ENCODE measurements at places on chromosomes 2 and 18. TPM values are rescaled to one million over a fixed set of nuclear protein-coding genes. Genes with fewer than 3 reads are reported as not detected.

MRO gene
- 0.67 TPM for total RNA-seq

CCT4 gene
- total RNA-seq: 342 TPM

- DNase-seq: no peak
Observed at GRCh38 chr2:71156573-71156972, 26.1 kb downstream of the MPHOSPH10 start.

- DNase-seq: no peak
Observed at GRCh38 chr2:216740557-216741222, 45.3 kb upstream of the IGFBP5 start.

SERPINB10 gene
- total RNA-seq: not detected

GRCh38 chr2:41580806-41581205 lies 467.0 kb upstream of the PKDCC start:
- no peak for DNase-seq

DNA sequence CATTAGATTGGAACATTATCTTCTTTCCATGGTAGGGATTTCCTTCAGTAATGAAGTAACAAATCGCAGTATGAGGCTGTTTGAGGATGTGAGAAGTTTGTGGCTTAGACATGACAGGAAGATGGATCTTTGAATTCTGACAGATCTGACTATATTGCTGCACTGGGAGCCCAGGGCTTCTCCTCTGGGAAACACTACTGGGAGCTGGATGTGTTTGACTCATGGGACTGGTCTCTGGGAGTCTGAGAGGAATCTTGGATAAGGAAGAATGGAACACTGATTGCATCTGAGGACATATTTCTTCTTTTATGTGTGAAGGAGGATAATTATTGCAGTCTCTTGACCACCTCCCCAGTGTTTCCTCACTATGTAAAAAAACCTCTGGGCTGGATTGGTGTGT lies 77.2 kb upstream of the ST6GAL2 start:
- no peak for DNase-seq

- no peak for DNase-seq
Observed at GRCh38 chr2:109368798-109369197, 239.8 kb downstream of the SH3RF3 start.

- no peak for DNase-seq
Observed at GRCh38 chr2:55419233-55419678, 400 bp downstream of the CCDC88A start.

DNA sequence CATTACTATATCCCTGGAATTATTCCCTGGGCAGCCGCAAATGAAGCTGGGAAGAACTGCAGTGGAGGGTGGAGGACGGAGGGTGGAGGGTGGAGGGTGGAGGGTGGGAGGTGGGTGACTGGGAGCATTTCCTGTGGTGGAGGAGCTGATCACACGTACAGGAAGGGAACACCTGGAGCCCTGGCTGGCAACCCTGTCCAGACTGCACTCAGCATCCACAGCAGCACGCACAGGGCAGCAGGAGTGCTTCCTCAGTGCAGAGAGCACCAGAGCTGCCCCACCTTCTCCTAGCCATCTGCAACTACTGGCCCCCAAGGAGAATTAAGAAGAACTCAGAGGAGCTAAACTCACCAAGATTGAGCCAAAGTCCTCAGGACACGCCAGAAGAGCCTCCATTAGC lies 249.9 kb downstream of the EIPR1 start:
- DNase-seq: no peak

- DNase-seq: no peak
Observed at GRCh38 chr2:201579536-201579935, 63.8 kb downstream of the TMEM237 start.

DNA sequence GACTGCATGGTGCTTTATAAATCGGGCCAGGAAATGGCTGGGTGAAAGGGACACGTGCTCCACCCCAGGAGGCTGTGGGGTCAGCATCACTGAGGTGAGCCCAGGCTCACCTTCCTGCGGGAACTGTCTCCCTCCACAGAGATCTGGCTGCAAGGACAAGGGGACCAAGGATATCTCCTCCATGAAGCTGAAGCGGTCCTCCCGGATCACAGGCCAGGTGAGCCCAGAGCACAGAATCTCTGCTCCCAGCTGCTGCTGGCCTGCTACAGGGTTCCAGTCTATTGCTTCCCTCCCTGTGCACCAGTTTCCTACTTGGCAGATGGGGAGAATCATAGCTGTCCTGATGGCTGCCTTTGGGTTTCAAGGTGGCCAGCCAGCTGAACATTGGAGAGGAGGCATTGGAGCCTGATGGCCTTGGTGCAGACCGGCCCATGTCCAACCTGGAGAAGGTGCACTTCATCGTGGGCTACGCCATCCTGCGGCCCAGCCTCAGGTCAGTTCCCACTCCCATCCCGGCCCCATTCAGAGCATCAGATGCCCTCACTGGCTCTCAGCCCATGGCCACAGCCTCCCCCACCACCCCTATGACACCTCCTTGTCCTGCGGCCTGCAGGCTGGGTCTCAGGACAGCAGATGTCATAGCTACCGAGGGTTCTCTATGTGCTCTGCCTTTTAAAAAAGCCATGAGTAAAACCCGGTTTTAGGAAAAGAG lies 33.7 kb upstream of the GPR17 start:
- no peak for DNase-seq

- peak; percentile 98 for DNase-seq
Observed at GRCh38 chr2:218406209-218406948, 6.7 kb downstream of the CTDSP1 start.

- no peak for DNase-seq
Observed at GRCh38 chr2:44999540-44999939, 9.7 kb downstream of the SIX2 start.

C1GALT1C1L gene
- not detected for total RNA-seq

GRCh38 chr2:217803653-217803960 lies 199.2 kb downstream of the TNS1 start:
- no peak for DNase-seq

LAMA3 gene
- total RNA-seq: 5.0 TPM

MOGAT1 gene
- 0.67 TPM for total RNA-seq

DNA sequence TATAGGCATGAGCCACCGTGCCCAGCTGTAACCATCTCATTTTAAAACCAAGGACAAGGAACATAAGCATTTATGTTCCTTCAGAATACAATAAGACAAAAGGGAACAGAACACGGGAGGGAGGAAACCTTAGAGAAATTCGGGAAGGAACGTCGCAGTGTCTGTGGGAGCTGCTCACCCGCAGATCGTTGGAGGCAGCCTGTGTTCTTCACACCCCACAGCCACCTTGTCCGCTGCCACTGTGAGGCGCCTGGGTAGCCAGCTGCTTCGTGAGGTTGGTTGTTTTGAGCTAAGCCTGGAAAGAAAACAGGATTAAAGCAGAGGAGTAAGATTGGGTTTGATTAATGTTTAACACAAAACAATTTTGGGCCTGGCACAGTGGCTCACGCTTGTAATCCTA lies 250.0 kb downstream of the FHOD3 start:
- DNase-seq: no peak

LYPD6B gene
- 2.2 TPM for total RNA-seq

GRCh38 chr2:236503583-236503982 lies 66.0 kb upstream of the ACKR3 start:
- DNase-seq: no peak

DNA sequence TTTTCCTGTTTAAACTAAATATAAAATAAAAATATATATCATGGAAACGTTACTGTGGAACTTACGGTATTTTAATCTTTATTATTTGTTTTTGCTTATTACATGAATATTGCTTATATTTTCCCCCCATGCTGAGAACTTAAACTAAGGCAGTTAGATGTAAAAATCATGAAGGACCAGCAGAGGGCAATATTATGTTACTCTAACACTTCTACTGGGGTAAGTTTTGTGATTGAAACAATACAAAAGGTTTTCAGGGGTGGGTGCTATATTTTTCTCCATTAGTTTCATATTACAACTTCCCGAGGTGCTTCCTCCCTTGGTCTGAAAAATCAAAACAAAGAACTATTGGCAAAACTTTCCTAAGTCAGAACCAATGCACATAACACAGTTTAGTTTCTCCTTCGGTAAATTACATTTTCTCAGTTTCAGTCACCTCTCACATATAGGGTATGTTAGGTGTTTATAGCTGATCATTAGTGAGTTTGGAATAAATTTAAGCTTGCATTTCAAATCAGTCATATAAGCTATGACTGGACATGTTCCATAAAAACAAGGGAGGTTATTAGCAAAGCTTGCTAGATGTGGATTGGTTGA lies 54.8 kb downstream of the ZNF407 start:
- no peak for DNase-seq

GRCh38 chr2:107808959-107809358 lies 17.7 kb upstream of the RGPD4 start:
- DNase-seq: no peak

DNA sequence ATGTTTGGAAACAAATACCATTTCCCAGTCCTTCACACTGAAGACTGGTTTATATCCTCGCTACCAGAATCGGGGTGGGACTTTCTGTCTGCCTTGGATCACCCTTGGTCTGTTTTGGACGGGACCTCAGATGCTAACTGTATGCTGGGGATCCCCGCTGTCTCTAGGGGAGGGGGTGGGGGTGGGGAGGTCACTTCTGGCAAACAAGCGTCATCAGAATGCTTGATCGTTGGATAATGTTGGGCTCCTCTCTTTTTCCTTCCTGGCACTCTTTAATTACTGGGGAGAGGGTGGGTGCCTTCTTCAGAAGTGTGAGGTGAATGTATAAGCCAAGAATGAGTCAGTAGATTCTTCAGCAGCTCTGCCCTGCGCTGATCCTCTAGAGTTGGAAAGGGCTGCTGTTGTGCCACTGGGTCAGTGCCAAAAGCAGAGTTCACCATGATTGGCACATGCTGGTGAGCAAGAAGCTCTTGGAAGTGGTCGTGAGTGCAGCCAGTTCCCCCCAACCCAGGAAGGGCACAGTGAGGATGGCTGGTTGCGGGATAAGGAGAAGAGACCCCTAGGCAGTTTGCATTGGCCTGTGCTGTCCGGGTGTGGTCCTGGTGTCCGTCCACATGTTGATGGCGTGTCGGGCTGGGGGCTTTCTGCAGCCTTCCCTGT lies 32.2 kb downstream of the DGKD start:
- DNase-seq: no peak

- DNase-seq: no peak
Observed at GRCh38 chr2:119216994-119217393, 6.6 kb upstream of the STEAP3 start.

DNA sequence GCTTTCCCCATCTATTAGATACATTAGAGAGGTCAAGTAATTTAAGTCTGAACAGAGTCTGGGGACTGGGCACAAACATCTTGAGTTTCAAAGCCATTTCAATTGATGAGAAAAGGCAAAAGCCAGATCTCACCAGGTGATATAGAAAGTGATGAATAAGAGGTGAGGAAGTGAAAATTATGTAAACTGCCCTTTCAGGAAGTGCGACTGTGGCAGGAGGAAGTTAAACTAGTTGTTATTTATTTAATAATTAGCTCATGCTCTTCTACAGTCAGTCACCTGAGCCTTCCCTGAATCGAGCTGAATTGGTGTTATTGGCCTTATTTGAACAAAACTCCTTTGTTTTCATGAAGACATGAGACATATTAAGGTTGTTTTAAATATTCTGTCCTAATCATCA lies 115.1 kb downstream of the CDH20 start:
- DNase-seq: no peak

DNA sequence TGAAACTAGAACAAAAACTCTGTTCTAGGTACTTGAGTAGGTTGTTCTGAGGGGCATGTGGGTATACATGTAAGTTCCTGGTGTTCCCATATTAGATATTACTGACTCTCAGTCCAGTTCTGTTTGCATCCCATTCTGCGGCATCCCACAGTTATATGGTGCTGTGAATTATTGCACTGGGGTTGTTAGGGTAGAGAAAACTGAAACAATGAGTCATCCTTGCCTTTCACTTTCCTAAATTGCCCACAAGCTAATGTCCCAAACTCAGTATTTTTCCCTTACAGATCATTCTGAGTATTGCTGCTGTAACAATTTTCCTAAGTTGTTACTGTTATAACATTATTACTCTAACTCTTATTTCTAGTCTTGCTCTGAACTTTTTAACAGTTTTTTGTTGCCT lies 3.0 kb downstream of the WDR75 start:
- no peak for DNase-seq

DNA sequence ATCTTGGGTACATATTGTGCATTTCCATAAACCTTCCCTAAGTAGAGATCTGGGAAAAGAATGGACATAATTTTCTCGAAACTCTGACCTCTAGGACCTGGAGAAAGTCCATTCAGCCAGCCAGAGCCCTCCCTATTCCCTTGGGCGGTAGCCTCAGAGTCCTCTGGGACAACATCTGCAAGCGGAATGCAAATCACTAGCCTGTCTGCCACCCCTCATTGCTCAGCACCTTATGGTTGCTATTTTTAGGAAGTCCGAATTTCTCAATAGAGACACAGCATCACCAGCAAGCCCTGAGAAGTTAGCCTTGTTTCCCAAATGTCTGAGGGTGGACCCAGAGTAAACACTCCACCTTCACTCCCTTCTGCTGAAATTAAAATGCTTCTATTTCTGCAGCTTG lies 17.6 kb upstream of the CD28 start:
- no peak for DNase-seq

DNA sequence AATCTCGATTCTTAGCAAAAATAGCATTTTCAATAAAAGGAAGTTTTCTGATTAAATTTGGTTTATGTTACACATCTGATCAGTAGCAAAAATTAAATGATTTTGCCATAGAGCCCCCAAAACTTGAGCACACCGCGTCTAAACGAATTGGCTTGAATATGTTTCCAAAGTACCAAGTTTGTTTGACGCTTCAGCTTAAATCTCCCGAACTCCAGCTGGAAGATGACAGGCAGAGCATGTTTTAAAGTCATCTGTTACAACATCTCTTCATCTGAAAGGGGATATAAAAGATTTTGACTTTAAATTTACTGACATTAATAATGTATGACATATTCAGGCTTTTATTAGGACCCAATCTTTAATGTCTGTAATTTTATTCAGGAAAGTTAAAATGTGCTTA lies 129.8 kb downstream of the NCK2 start:
- DNase-seq: no peak

RAD51AP2 gene
- total RNA-seq: 0.08 TPM

DNA sequence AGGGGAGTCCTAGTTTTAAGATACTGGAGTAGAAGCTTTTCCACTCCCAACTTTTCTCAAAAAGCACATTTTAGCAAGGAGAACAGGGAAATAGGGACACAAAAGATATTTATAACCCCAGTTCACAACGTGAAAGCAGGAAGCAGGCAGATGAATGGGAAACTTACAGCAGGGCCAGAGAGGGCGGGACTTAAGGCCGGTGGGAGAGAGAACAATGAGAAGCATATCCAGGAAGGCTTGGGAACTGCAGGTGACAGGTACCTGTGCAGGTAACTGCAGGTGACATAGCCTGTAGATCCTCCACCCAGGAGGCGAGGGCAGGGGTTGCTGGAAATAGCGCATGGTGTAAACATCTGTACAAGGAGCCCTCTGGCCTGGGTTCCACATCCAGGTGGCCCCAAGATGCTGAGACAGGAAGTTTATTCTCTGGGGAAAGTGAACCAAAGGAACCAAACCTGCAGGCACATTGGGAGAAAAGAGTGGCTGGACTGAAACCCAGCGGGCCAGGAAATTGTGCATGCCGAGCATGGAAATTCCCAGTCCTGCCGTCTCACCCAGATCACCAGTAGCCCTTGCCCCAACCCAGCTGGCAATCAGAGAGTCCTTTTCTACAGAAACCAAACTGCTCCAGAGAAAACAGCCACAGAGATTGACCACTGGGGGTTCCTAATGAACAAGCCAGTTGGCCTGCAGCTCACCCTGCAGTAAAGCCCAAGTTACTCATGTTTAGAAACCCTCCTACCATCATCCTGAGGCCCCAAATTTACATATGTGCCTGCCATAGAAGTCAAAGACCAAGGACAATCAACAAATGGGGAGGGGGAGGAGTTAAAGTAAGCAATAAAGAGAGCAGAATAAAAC lies 24.3 kb upstream of the COL6A3 start:
- DNase-seq: peak; percentile 56

Measured in H1 (cell line).